Activated CD4-positive, CD25-positive, alpha-beta regulatory T cell (primary cell): ENCODE measurements at places on chromosomes 12 and 14.

- no peak for DNase-seq
Measured at GRCh38 chr14:53531730-53532129, 378.6 kb upstream of the DDHD1 start.

GRCh38 chr14:54347044-54347443, 49.8 kb upstream of the CDKN3 start:
- DNase-seq, result no peak

DNA sequence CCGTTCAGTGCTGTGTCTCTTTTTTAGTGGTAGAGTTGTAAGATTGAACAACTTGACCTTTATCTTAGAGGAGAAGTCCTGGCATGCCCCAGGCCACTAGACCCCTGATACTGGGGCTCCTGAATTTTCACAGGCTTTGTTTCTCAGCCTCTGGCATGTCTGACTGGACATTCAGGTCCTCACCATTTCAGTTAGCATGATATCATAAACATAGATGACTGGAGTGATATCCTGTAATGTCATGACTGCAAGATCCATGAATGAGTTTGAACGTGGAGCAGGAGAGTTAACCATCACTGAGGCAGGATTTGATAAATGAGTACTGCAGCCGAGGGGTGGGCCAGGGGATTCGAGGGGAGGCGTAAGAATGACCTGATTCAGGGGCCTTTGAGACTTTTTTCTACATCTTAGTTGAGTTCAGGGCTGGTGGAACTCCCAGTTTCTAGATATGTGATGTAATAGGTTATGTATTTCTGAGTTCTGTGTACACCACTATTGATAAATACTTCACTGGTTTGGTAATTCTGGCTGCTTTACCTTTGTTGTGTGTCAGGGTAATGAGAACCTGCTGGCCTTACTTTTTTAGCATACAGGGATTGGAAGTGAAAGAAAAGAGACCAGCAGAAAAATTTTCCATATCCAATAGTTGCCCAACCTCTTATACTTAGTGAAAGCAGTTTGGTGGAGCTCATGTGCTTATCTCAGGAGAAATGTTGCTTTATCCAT, 217.0 kb downstream of the SYNE2 start:
- DNase-seq, result no peak

- peak; percentile 97 for DNase-seq
Measured at GRCh38 chr12:132189378-132190011, 45.2 kb downstream of the NOC4L start.

GRCh38 chr12:113391145-113391544, 12.5 kb downstream of the SDS start:
- no peak for DNase-seq

DNA sequence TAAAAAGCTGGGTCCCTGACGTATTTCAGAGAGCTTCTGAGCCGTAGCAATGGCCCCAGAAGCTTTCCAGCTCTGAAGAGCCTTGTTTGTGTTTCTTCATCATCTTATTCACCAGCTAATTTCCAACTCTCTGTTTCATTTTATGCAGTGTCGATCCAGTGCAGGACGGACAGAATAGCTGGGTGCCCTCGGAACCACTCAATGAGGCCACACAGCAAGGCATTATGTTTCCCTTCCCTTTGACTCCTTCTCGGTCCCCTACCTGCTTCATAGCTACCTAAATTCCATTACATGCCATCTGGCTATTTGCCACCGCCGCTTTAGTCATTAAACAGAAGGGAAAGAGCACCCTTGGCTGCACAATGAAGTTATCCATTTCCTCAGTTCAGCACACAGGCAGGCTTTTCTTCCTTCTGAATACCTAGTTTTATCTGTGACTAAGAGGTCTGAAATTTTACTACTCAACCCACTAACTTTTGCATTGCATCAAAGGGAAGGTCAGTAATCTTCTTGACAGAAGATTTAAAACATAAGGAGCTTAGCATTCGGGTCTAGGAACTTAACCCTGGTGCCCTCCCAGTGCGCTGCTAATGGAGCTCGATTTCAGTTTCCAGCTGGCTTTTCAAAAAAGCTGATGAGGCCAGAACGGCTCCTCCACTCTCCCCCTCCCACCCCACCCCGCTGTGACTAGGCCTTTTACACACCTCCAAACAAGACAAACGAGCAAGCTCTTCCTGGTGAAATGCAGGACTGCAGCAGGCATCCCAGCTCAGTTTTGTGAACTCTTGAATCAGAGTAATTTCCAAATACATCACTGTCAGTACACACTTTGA, 176.8 kb downstream of the GXYLT1 start:
- DNase-seq, result no peak

DNA sequence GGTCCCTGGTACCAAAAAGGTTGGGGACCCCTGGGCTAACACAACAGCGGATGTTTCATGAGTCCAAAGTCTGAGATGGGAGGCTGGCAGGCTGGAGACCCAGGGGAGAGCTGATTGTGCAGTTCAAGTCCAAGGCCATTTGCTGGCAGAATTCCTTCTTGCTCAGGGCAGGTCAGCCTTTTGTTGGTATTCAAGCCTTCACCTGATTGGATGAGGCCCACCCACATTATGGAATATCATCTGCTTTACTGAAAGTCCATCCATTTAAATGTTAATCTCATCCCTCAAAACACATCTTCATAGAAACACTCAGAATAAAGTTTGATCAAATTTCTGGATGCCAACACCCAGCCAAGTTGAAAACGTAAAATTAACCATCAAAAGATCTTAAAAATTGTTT, 52.9 kb downstream of the GSC start:
- no peak for DNase-seq
